ENCODE measurements at places on chromosomes 2 and 18.

GRCh38 chr2:70643715-70644114 lies 90.1 kb upstream of the TGFA start:
- peak; percentile 54 for DNase-seq

DNA sequence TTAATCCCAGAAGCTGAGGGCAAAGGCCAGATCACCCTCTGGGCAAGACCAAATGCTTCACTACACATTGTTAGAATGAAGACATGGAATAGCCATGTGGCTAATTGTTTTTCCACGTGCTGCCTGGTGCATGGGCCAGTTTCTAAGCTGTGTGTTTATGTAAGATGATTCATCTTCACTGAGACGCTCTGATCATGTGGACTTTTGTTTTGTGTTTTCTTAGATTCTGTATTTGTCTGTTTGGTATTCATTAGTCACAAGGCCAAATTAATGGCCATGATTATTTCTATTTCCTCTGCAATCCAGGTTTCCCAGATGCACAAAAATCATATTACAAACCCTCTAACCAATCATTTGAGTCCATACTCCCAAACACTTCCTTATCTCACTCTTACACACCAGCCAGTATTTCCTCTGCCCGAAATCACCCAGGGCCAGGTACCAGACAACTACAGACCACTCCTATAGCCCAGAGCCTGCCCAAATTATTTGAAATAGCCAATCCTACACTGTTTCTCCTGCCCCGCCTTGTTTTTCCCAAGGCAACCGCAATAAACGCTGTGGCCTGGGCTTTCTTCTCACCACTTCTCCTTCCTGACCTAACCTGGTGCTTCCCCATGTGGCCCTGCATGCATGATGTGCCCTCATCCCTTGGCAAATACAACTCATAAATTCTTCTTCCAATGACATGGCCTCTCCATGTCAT lies 94.2 kb upstream of the SP3 start:
- no peak for DNase-seq

DNA sequence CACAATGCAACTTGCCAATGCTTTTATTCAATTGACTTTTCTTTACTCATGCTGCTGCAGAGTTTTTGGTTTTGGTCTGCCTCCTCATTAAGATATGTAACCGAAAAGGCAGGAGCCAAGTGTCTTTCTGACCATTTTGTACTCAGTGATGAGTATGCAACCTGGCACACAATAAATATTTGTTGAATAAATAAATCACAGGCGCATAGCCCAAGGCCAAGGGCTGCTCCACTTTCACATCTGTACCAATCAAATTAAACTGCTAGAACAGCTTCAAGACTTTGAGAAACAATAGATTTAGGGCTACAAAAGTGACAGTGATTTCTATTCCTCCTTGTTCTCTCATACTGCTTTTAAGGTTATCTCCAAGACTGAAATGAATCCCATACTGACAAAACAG lies 828.2 kb downstream of the RNF144A start:
- DNase-seq = no peak

DNA sequence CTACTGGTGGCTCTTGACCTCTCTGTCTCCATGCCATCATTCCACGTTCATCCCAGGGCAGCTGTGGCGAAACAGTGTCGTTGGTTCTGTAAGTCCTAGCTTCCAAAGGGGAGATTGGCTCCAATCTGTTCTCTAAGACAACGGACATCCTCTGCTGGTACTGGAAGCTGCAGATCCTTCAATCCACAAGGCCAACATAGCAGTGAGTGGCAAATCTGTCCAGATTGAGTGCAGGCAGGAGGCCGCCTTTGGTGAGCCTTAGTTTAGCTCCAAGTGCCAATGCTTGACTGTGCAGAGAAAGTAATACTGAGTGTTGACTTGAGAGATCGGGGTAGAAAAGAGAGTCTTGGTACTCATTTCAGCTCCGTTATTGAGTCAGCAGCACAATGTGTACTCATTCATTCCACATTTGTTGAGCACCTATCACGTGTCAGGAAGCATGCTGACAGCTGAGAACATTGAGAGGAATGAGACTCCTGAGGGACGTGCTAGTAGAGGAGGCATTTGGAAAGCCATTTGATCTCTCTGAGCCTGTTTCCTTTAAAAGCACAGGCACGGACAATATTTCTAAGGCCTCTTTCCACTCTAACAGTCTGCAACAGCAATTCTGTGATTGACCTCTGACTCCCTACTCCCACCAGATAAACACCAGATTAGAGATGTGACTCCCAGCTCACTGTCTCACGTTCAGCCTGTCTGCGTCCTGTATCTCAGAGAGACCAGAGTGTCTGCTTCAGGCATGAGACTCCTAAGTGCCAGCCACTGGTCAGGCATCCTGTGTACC lies 306.0 kb downstream of the CLIP4 start:
- DNase-seq = no peak

DNA sequence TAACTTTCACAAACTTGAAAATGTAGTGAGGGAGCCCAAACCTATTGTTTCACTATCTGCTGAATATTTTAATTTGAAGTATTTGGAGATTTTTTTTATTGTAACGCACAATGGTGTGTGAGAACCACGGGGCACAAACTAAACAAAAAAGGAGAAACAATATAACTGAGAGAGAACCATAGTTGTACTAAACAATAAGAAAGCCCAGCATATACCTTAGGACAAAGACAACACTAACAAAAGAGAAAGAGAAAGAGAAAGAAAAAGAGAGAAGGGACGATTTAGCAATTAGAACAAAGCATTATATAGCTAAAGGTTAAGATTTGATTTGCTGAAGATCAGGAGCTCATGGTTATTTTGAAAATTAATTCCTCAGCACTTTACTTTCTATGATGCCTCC lies 906.0 kb upstream of the NXPH2 start:
- no peak for DNase-seq

GRCh38 chr2:48991415-48992131 lies 162.7 kb downstream of the FSHR start:
- no peak for DNase-seq

- DNase-seq = no peak
These were observed 350.3 kb upstream of the HS6ST1 start for GRCh38 chr2:128668946-128669345.

All from NCI-H1694 (cell line).